ENCODE measurements at places on chromosomes 13 and 19.
A peak's percentile ranks its signal among the peaks of the same experiment; 100 is the strongest.

DNA sequence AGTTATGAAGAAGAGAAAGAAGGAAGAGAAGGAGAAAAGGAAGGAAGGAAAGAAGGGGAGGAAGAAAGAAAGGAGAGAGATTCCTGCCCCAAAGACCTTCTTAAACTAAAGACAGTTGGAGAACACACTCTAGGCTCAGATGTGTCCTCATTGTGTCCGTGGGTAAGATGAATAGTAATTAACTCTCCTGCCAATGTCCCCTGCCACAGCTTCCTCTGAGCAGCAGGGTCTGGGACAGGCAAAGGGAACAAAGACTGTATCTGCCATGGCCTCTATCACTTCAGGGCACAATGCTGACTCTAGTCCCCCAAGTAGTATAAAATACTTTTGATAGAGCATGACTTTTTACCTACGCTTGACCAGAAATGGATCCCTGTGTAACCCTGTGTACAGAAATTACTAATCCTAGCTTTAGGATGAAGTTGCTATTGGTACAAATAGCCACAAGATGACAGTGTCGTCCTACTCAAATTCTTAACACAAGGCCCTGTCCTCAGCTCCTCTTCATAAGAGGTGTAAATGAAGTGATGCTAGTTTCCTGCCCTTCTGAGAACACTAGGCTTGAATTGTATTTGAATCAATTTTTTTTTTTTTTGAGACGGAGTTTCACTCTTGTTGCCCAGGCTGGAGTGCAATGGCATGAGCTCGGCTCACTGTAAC lies 186.2 kb upstream of the GPR12 start:
- DNase-seq, result peak; percentile 41

DNA sequence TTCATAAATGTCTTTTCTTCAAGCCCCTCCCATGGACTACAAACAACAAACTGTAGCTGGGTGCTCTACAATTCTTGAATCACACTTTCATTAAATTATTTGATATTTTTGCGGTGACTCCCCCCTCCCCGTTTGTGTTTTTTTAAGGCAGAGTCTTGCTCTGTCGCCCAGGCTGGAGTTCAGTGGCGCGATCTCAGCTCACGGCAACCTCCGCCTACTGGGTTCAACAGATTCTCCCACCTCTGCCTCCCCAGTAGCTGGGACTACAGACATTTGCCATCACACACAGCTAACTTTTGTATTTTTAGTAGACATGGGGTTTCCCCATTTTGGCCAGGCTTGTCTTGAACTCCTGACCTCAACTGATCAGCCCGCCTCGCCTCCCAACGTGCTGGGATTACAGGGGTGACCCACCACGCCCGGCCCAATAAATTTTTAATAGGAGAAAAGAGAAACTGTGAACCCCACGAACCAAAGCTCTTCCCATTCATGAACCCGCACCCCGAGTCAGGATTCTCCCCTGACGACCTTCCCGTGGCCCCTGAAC lies 703 bp downstream of the ZNF506 start:
- DNase-seq, result no peak

- DNase-seq, result no peak
Observed at GRCh38 chr19:50255115-50255514, 51.7 kb downstream of the MYH14 start.

GRCh38 chr13:25633093-25633492 lies 261.3 kb downstream of the ATP8A2 start:
- DNase-seq, result no peak

GRCh38 chr13:60324131-60324530 lies 72.9 kb upstream of the TDRD3 start:
- no peak for DNase-seq

DNA sequence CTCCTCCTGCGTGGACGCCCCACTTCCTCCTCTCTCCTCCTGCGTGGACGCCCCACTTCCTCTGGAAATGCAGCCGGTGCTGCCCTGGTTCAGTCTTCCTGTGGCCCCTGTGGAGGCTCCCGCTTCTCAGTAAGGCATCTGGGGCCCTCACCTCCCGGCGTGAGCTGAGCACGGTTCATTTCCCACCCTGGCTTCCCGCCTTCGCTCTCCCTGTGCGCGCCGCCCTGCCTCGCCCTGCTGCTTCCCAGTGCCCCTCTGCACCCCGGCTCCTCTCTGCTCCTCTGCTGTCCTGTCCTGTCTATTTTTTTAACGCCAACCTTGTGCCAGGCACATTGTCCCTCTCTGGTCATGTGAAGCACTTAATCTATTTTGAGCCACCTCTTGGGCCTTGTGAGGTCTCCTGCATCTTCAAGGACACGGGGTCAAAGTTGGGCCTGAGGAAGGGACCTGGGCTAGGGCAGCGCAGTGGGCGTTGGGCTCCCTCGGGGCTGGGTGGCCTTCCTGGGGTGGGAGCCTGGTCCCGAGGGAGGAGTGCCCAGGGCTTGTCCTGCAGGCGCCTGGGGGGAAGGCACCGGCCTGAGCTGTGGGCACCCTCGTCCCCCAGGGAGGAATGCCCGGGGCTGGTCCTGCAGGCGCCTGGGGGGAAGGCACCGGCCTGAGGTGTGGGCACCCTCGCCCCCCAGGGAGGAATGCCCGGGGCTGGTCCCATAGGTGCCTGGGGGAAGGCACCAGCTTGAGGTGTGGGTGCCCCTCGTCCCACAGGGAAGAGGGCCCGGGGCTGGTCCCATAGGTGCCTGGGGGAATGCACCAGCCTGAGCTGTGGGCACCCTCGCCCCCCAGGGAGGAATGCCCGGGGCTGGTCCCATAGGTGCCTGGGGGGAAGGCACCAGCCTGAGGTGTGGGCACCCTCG lies 13.0 kb downstream of the HCN2 start:
- DNase-seq, result no peak

GRCh38 chr19:16288544-16288943 lies 36.1 kb upstream of the KLF2 start:
- no peak for DNase-seq

DNA sequence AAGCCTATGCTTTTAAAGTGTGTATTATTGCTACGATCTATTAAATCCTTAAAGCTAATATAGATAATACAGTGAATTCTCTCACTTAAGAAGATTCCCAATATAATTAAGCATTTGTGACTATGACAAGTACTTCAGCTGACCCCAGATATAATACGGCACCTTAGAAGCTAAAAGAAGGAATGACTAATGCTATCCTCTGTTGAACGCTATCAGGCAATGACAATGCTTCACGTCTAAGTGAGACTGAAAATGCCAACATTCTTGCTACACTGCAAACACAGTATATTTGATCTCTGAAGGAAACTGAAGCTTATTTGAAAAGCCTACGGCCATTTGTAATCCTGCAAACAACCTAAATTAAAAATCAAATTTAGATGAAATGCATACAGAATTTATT lies 19.7 kb downstream of the VWA8 start:
- no peak for DNase-seq

- no peak for DNase-seq
Observed at GRCh38 chr13:76009267-76009890, 373.2 kb downstream of the LMO7 start.

GRCh38 chr19:7219056-7219455 lies 75.2 kb downstream of the INSR start:
- DNase-seq, result no peak

DNA sequence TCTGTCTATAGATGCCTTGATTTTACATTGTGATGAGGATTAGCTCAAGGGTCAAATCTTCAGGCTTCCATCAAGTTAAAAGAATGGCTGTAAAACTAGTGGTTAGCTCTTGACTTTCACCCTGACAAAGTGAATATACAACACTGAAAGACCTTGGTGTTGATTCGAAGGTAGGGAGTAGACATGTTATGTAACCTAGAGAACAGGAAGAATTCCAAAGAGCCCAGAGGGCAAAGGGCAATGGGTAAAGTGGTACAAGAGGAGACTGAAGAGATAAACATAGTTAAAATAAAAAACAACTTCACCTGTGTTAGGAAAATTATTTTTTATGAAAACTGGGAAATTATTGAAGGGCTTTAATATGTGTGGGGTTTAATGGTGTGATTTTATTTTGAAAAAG lies 833.2 kb upstream of the KLHL1 start:
- no peak for DNase-seq

- no peak for DNase-seq
Observed at GRCh38 chr19:14606627-14607026, 23.7 kb downstream of the CLEC17A start.

DNA sequence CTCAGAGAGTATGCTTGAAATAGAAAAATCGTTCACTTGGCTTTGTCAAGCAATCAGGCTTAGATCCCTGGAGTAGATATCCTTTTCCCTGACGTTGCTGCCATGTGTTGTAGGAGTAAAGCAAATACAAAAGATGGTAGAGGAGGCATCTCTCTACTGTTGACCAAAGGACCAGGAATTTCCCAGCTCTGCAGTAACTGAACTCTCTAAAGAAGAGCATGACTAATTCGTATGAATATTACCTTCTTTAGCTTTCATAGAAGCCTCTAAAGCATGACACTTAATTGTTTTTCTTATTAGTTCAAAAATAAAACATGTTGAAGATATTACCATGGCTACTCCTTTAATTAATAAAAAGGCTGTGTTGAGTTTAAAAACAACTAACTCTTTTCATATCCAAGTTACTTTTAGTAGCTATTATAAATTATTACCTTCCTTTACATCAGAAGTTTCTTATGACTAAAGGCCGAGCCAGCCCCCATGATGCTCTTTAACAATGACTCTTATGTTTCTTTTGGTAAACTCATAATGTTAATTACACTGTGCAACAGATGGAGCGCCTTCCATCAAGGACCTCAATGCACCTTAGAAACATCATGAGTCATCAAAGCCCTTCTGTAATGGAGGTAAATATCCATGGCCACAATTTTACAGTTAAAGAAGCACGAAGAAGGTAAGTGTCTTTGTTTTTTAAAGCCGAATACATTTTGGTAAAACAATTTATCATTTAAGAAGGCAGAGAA lies 352.4 kb downstream of the KLF5 start:
- DNase-seq, result no peak

DNA sequence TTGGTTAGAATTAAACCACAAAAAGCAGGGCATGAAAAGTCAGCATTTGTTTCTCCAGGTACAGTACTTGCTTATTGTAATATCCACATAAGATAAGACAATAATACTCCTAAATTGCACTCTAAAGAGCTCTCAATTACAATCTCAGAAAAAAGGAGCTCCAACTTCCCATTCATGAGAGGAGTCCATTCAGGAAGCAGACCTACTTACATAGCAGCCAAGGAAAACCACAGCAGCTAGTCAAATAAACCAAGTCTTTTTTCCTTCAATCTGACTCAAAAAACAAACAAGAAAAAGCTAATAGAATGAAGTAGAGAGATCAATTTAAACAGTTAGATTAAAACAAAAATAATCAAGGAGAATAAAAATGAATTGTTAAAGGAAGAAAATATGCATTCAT lies 885.2 kb upstream of the SLITRK6 start:
- DNase-seq, result no peak

DNA sequence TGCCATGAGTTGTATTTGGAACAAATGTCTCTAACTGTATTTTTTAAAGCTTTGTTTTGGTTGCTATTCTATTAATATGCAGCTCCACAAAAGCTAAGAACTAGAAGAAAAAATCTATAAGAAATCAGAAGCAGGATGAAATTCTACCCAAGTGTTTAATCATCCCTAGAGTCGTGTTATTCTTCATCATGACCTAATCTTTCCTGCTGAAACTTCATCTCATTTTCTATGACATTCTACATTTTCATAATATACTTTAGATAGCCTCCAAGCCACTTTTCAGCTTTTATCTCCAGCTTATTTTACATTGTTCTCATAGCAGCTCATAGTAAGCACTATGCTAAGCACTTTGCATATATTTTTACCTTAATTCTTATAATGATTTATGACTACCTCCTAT lies 302.8 kb downstream of the FOXO1 start:
- no peak for DNase-seq

DNA sequence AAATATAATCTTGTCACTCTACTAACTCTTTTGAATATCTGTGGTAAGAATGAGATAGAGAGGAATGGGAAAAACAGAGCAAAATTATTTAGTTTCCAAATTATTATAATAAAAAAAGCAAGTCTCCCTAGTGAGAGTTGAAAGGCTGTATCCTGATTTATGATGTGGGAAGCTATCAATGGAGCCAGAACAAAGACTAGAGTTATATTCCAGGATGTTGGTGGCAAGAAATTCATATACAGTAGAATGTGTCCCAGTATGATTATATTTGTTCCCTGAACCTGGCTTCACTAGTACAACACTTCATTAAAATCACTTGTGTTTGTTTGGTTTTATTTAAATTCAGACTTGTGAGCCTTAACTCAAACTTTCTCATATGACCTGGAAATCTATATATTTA lies 630.3 kb downstream of the GPC5 start:
- DNase-seq, result no peak

DNA sequence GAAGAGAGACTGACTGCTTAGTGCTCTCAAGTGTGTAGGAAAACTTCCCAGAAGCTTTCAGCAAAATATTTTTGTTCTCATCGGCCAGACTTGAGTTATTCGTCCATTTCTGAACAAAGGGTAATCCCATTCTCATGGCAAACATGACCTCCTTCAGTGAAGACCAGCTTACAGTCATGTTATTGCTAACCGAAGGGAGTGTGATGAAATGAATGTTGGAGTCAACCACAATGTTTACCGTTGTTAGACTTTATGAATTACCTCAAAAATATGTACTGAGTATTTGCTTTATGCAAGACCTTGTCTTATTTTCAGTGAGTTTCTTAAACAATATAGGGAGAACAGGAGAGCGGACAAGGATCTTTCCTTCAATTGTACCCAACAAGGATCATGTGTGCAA lies 228.6 kb downstream of the LMO7 start:
- DNase-seq, result no peak

DNA sequence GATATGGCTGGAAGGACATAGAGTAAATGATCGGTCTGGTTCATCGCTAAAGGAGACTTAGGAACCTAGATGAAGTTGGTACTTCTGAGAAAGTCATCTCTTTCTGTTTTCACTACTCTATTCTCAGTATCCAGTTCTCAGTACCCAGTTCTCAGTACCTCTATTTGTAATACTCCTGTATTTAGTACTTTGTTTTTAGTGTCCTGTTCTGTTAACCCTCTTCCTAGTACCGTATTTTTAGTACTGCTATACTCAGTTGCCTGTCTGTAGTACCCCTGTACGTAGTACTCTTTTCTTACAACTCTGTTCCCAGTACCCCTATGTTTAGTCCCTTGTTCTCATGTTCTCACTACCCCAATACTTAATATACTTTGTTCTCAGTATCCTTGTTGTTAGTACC lies 1.2 kb downstream of the RFXAP start:
- DNase-seq, result no peak
